Left ventricle myocardium inferior (tissue), 1 donor: ENCODE measurements at places on chromosomes 7 and 10. TPM values are rescaled to one million over a fixed set of nuclear protein-coding genes. Genes with fewer than 3 reads are reported as not detected.
A peak's percentile ranks its signal among the peaks of the same experiment; 100 is the strongest.

KCNMA1 gene
- total RNA-seq: 1.8 TPM

SPDYE16 gene
- 0.22 TPM for total RNA-seq

- no peak for DNase-seq
Observed at GRCh38 chr10:5433182-5433581, 20.8 kb downstream of the NET1 start.

TMEM184A gene
- 0.36 TPM for total RNA-seq

DNA sequence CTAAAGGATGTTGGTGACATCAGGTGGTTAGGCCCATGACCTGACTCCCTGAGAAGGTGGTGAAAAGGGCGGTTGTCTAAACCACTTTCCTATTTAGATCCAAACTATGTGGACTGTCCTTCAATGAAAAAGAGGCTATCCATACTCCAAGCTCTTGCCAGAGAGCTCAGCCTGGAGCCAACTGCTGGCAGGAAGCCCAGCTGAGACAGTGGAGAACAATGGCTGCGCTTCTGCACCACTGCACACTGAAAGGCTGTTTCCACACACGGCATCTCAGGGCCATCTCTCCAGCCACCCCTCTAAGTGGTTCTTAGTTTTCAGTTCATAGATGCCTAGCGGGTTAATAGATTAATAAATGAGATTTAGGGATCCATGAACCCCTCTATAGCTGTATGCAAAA lies 488.8 kb upstream of the ZMIZ1 start:
- DNase-seq: peak; percentile 78

GRCh38 chr7:44195889-44196288 lies 4.9 kb upstream of the YKT6 start:
- DNase-seq: no peak

CPEB3 gene
- total RNA-seq: 13.6 TPM

- DNase-seq: no peak
Observed at GRCh38 chr10:100745882-100746783, 751 bp downstream of the PAX2 start.

GDI2 gene
- total RNA-seq: 93.2 TPM

DNA sequence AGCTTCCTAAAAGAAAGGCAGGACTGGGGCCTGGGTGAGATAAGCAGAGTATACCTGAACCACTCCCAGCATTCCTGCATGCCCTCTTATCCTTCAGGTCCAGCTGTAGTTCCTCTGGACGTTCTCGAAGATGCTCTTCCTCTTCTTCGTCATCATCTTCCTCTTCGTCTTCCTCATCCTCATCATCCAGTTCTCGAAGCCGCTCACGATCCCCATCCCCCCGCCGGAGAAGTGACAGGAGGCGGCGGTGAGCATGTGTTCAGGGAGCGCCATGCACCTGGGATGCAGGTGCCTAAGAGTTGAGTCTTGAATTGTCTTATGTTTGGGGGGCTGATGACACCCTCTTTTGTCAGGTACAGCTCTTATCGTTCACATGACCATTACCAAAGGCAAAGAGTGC lies 3.9 kb upstream of the NOLC1 start:
- DNase-seq: no peak

GRCh38 chr10:59073456-59074053 lies 102.9 kb upstream of the PHYHIPL start:
- DNase-seq: no peak

HABP2 gene
- not detected for total RNA-seq

DNA sequence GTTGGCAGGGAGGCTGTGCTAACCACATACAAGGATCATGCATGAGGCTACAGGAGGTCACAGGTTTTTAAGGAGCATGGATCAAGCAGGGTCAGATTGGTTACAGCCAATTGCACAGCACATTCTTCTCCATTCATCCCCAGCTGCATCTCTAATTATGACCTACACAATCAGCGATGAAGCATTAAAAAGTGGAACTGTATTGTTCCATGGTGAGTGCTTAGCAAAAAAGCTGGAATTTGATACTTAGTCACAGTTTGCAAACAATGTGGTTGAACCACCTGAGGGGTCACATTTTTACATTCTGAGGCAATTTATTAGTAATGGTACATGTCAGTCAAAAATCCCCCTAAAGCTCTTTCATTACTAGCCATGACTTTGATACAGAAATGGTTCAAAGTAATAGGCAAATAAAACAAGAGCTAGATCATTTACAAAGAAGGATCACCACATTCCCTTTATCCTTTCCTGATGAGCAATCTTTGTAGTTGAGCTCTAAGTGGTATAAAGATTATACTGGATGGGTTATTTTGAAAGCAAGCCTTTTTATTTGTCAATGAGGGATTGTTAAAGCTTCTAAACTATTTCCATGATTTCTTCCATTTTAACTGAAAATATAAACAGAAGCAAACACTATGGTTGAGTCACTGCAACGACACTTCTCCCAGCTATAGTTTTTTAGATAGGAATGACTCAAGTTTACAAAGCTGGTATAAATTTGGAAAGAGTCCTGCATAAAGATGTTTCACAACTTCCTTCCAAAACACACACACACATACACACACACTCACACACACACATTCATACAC lies 217.8 kb upstream of the SEMA3A start:
- DNase-seq: no peak

CALN1 gene
- not detected for total RNA-seq

- no peak for DNase-seq
Observed at GRCh38 chr7:45081670-45081974, 7.1 kb downstream of the NACAD start.

DNA sequence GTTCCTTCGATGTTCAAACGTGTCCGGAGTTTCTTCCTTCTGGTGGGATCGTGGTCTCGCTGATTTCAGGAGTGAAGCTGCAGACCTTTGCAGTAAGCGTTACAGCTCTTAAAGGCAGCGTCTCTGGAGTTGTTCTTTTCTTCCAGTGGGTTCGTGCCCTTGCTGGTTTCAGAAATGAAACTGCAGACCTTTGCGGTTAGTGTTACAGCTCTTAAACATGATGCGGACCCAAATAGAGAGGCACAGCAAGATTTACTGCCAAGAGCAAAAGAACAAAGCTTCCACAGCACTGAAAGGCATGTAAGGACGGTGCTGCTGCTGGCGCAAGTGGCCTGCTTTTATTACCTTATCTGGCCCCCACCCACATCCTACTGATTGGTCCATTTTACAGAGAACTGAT lies 931.4 kb downstream of the IPMK start:
- no peak for DNase-seq

DNA sequence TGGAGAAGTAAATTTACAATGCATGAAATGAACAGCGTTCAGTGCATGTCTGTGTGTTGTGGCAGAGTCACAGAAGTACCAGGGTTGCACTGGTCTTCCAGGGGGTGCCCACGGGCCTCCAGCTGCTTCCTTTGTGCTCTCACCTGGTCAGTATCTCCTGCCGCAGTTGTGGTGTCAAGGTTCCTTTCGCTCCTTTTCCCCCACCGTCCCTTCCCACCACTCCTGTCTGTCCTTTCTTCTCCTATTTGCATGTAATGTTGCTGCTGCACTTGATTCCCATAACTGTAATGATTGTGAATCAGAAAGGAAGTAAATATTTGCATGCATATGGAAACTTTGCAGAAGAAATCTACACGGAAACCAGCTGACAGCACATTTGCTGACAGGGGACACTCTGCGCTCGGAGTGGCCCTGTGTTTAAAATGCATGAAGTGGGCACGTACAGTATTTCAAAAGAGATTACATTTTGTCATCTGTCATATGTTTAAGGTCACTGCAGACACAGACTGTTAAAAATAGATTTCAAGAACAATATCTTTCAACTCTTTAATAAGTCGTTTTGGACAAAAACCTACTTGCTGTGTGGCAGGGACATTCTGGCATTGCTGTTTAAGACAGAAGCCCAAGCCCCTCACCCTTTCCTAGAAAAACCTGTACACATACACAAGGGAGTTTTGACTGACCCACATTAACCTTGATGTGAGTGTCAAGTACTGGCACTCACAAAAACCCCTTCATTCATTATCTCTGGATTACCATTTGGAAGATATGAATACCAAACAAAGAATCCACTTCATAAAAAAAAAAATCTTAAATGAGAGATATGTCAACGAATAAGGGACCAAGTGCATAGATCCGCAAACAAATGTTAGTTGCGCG lies 336.7 kb upstream of the KLF6 start:
- DNase-seq: no peak

GRCh38 chr10:76874176-76874575 lies 763.4 kb downstream of the KCNMA1 start:
- peak; percentile 17 for DNase-seq

ANXA8L1 gene
- total RNA-seq: not detected

DNA sequence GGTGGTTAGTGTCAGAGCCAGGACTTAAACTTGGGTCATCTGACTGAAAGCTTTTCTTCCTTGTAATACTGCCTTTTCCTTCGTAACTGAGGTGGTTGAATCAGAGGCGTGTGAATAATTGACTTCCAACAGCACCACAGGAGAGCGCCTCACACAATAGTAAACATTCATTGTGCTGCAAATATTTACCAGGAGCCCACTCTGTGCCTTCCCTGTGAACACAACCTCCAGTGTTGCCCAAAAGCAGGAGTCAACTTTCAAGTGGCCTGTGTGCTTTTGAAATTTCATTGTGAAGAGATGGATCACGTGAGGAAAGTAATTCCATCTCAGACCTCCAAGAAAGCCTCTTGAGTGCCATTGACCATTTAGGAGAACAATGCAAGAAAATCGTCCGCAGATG lies 60.2 kb downstream of the ADRA2A start:
- DNase-seq: no peak

GRCh38 chr10:115022733-115023132 lies 70.4 kb upstream of the ATRNL1 start:
- DNase-seq: no peak

MMD2 gene
- total RNA-seq: not detected

DNA sequence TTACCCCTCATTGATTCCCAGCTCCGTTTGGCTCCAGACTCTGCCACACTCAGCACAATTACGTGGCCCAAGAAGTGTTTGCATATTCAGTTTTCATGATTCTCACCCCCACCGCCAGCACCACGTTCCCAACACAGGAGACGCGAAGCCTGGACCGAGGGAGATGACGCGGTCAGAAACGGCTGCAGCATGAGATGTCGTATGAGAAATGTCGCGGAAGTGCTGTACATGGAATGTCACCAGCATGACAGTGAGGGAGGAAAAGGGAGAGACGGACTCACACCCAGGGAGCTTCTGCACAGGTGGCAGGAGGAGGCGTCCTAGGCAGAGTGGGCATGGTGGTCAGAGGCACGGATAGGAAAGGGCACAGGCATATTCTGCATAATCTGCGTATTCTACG lies 188.3 kb downstream of the WDR37 start:
- no peak for DNase-seq

DNA sequence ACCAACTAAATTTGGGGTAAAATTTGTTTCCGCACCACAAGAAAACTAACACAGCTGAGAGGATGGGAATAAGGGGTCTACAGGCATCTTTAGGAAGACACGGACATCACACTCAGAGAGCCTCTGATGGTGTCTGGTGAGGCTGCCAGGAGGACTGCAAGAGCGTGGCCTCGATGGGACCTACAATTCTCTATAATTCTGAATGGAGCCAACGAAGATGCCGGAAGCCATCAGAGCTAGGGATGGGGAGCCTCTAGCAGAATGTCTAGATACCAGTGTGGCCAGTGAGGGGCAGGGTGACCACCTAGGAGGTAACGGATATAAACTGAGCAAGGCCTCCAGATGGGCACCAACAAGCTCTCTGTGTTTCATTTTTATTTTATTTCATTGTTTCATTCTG lies 7.5 kb downstream of the GRID1 start:
- DNase-seq: no peak

DNA sequence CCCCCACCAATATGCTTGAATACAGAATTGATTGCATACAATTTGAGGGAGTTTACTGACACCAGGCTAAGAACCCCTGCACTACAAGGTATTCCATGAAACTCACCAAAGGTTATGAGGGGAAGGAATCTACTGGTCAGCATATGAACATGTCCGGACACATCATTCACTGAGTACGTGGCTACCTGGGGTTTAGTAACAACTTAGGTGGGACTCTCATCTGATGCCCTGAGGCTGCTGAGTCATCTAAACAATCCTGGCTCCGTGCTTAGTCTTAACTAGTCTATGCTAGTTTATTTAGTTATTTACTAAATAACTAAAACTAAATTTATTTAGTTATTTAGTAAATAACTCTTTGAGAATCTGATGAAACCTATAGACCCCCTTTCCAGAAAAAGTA lies 11.3 kb downstream of the PI4K2A start:
- no peak for DNase-seq

DNA sequence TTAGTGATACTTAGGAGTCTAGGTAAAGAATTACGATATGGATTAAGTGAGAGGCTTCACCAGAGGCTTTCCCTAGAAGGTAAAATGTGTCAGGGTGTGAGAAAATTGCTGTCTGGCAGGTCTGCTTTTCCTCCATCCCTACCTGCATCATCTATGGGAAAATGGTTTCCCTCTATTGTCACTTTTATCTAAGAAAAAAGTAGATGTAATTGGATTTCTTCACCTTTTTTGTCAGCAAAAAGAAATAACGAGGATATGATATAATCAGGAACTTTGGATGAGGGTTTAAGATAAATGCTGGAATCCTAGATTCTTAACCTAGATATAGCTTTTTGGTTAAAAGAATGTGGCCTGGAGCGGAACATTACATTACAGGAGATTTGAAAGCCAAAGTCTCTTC lies 146.1 kb downstream of the MAGI2 start:
- DNase-seq: no peak
